ENCODE measurements at places on chromosomes 6 and 20.

DNA sequence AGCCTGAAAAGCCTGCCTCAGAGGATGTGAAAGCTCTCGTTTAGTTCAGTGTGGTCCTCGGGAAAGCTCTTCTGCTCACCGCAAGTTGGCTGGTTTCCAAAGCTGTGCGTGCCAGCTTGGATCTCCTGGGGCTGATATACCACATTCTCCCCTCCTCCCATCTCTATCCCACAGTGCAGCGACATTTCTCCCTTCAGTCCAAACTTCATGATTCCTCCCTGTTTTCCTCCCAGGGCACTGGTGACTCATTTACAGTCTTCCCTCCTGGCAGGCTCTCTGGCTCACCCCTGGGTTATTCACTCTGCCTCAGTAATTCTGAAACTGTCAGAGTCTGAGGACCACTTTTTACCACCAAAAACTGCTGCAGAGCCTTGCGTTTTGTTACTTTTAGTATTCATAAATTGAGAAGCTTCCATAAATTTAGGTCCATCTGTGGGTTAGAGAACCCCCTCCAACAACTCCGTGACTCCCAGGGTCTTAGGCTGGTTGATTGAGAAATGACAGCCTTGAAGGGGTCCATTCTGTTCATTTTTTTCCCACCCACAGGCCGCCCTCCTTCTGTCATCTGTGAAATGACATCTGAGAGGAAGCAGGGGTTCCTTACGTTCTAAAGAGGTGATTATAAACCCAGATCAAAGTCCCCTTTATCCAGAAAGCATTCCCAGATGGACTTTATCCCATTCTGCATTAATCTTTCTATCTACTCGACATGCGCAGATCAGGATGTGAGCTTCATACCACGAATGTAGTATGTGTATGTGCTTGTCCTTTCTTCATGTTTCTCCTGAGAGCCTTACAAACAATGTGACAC is 6.1 kb downstream of the TRIM10 start:
- no peak for DNase-seq

GRCh38 chr6:42010185-42010891 is 40.0 kb upstream of the TAF8 start:
- no peak for DNase-seq

DNA sequence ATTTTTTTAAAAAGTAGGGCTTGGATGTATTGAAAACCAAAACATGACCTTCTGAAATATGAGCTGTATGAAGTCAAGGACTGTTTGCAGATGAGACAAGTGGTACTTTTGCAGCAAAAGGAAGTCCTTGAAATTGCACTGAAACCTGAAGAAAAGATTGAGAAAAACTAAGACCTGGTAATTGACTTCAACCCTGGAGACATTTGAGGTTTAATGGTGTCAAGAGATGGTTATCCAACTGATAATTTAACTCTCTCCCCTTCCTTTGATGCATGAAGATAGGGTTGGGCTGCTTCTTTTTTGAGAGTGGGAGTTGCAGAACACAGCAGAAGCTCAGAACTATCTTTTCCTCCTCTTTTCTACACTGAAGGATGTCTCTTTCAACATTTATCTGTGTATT is 180.9 kb upstream of the DTNBP1 start:
- DNase-seq: no peak

DNA sequence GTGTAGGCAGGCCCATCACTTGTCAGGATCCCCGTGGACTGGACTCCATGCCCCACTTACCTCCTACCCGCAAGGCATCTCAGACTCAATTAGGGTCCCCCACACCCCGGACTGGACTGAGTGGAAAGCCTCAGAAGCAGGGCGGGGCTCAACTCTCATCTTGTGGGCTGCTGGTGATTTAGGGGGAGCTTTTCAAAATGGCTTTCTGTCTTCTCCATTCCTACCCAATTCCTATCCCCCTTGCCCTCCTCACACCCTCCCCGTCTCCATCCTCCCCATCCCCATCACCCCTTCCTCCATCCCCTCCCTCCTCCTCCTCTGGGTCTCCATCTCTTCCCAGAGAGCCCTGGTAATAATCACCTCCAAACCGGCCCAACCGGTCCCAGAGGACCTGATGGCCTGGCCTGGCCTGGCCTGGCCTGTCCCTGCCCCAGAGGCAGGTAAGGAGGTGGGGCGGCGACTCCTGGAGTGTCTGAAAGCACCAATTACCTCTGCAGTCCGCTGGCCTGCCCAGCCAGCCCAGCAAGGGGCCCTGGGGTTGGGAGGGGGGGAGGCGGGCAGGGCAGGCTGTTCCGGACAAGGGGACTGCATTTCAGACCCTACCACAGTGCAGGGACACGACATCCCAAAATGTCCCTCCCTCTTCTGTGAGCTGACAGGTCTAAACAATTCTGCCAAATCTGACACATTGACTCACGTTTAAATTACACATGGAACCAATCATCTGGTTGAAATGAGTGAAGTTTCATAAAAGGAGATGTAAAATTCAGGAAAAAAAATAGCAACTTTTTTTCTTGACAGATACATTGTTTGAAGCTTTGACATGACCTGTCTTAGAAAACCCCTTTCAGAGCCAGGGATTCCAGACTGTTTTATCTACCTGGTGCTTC is 24.8 kb downstream of the MAFB start:
- no peak for DNase-seq

GRCh38 chr6:147651249-147652063 is 143.0 kb downstream of the SAMD5 start:
- DNase-seq: no peak

GRCh38 chr6:40778918-40779317 is 191.8 kb upstream of the LRFN2 start:
- no peak for DNase-seq

- no peak for DNase-seq
These were observed 108.5 kb upstream of the ARMC2 start for GRCh38 chr6:108739496-108740330.

GRCh38 chr6:35485402-35485877 is 11.4 kb downstream of the TEAD3 start:
- DNase-seq: no peak

DNA sequence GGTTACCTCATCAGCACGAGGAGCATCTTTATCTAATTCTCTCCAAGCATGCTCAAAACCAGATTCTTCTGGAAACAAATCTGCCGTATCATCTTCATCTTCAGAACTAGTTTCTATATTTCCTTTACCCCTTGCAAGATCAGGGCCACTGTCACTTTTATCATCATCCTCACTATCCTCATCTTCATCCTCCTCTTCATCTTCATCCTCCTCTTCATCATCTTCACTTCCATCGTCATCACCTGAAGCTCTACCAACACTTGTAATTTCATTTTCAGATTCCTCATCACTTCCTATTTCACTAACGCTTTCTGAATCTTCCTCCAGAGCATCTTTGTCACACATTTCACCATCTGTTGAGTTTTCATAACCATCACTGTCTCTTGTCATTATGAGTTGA is 8.9 kb downstream of the ESF1 start:
- DNase-seq: no peak

DNA sequence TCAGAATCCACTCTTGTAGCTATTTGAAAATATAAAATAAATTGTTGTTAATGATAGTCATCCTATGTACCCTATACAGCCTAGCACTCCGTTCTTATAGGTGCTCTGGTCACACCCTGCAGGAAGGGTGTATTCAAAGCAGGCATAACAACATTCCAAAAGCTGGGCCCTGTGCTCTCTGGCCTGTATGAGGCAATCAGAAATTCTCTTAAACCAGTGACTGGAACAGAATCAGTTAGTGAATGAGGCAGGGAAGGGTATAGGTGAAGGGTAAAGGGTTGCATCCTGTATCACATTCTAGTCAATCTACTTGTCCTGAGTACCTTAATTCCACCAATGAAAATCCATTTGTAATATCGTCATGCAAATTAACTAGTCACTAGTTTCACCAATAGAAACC is 154.5 kb upstream of the ZNF217 start:
- no peak for DNase-seq

DNA sequence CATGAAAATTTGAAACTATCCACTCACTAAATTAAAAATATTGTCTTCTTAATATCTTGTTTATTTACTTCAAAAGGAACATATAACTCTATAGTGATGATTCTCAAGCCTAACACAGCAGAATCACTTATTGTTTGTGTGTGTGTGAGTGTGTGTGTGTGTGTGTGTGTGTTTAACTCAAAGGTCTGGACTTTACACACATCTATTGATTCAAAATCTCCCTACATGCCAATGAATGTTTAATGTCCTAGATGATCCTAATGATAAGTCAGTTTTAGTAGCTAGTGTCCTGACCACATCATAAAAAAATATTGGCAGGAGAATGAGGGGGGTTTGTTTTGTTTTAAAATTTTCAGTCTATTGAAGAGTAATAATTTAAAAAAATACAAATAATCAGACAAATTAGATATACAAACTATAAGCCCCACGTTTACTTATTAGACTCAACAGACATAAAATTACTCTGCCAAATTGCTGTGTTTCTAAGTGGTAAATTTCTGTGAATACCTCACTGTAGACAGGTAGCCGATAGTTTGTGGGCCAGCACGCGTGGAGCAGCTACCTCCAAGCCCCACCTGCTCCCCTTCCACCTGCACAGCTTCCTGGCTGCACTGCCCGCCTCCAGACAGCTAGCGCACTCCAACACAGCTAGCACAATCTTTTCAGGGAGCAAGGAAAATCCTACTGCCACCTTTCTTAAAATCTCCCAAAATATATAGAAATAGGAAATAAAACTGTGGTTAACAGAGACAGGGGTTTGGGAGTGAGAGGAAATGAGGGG is 349.6 kb downstream of the PKHD1 start:
- DNase-seq: no peak

DNA sequence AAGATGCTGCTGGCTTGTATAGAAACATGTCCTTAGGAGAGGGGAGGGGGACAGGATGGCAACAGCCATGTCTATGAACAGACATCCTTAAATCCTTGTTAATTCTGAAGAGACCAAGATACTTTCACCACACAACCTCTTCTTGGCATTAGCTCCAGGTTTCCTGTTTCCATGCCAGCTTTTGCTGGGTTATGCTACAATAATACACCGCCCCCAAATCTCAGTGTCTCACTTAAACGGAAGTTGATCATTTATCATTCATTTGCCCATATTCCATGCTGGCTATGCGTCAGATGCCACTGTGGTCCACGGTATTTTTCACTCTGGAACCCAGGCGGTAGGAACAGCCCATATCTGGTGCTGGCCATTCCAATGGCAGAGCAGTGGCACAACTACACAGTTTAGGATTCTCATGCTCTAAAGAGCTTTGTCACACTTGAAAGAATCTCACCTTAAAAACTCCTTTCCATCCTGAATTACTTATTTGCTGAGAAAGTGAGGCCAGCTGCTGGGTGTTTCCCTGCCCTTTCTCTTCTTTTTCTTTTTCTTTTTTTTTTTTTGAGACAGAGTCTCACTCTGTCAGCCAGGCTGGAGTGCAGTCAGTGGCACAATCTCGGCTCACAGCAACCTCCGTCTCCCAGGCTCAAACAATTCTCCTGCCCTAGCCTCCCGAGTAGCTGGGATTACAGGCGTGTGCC is 3.7 kb upstream of the RNASET2 start:
- no peak for DNase-seq

GRCh38 chr6:90362318-90362717 is 65.7 kb upstream of the BACH2 start:
- no peak for DNase-seq

DNA sequence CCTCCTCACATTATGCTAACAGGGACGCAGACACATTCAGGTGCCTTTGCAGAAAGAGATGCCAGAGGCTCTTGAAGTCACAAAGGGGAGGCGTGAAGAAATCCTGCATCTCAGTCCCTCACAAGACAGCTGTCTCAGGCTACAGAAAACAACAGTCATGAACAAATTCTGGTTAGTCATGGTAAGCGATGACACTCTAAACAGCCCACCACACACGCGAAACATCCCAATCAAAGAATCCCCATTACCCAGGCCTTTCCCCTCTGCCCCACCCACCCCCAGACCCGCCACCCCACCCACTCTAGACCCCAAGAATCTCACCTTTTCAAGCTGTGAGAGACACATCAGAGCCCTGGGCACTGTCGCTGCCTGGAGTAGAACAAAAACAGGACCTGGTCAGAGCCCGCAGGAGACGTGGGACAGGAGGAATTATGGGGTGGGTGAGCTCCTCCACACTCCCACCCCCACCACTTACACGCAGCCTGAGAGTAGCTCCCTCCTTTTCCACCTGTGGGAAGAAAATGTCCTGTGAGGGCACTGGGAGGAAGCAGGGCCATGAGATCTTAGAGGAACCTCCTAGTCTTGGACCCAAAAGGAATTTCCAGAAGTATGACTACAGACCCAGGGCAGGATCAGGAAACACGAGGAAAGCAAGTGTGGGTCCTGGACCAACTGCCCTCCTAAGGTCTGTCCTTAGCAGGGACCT is 2.7 kb downstream of the HLA-B start:
- DNase-seq: no peak

GRCh38 chr20:36754656-36755222 is 8.8 kb upstream of the NDRG3 start:
- no peak for DNase-seq
